Mesenteric fat pad (tissue), 1 donor: ENCODE measurements at places on chromosomes 7 and 10. TPM values are rescaled to one million over a fixed set of nuclear protein-coding genes. Genes with fewer than 3 reads are reported as not detected.

GRCh38 chr10:80132299-80133139 is at the start of gene PLAC9:
TSS of gene PLAC9 (plus strand) at chr10:80132730. CDS start at chr10:80132763, 33 bp downstream.
- no peak for DNase-seq

DNA sequence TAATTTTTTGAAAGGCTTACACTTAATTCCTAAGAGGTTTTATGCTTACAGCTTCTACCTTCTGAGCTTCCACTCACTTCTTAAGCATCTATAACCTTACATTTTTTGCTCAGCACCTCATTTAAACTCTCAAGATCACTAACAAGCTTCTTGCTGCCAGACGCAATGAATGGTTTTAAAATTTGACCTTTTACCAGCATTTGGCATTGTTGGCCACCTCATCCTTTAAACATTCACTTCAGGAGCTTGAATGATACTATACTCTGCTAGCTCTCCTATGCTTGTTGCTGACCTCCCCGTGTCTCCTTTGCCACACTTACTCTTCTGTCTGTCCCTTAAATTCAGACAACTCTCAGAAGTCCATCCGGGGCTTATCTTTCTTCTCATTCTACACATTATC is 37.7 kb upstream of the ODAD2 start:
- no peak for DNase-seq

Gene GARIN1A
- 10.2 TPM for total RNA-seq

DNA sequence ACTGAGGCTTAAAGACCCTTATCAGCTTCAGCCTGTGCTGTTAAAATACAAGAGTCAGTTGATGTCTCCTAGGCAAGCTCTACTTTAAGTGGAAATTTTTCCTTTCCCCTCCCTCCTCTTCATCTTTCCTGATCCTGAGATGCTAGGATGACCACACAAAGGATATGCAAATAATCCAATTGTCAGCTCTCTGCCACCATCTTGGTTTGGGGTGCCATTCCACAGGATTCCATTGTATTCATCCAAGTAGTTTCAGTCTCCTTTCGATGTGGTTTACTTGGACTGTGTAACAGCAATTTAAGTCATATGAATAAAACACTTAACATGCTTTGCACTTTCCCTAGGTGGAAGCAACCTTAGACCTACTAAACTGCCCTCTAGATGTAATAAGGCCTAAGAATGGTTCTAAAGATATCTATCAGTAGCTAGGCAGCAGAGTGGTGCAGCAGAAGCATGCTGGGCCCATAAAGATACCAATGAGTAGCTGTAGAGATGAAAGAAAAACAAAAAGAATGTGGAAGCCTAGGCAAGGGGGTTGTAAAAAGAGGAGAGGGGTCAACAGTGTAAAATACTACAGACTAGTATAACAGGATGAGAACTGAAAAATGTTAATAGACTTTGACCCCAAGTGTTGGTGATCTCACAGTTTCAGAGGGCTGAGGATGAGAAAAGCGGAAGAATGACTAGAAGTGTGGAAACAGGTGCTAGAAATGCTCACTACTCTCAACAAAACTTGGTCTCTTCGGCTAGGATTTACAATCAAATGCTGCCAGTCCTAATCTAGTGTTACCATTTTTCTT is 2.4 kb upstream of the CFAP69 start:
- no peak for DNase-seq

GRCh38 chr10:112723876-112724275 is 226.2 kb upstream of the TCF7L2 start:
- DNase-seq: no peak

GRCh38 chr10:124992462-124993344 is 50.8 kb downstream of the ZRANB1 start:
- peak; percentile 90 for DNase-seq

Gene PPP1R17
- not detected for total RNA-seq

- DNase-seq: no peak
Observed at GRCh38 chr10:61050120-61050745, 106.2 kb upstream of the RHOBTB1 start.

DNA sequence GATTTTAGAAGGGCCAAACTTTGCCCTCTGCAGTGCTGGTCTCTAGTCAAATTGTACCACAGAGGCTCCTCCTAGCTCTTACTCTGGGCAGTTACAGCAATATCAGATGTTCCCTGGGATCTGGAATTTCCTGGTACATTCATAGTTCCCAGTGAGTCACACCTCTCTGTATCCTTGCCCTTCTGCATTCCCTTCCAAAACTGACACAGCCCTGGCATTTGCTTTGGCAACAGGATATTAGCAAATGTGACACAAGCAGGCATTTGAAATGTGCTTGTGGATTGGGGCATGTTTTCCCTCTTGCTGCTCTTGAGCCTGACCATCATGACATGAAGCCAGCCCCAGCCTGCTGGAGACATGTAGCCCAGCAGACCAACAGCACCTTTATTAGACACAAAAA is 284.7 kb upstream of the AKR1E2 start:
- DNase-seq: no peak

Gene CRPPA
- 2.2 TPM for total RNA-seq

Gene SRGN
- 404 TPM for total RNA-seq
